ENCODE measurements at places on chromosomes 1 and 21.

DNA sequence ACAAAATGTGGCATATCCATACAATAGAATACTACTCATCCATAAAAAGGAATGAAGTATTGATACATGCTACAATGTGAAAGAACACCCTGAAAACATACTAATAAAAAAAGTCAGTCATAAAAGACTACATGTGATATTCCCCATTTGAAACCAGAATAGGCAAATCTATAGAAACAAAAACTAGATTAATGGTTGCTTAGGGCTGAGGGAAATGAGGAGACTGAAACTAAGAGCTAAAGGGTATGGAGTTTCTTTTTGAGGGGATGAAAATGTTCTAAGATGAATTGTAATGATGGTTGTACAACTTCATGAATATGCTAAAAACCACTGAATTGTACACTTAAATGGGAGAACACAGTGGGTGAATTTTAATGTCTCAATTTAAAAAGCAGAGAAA, 50.9 kb downstream of the ACBD6 start:
- no peak for DNase-seq

GRCh38 chr1:150931773-150932172, 5.6 kb downstream of the SETDB1 start:
- DNase-seq, result no peak

- no peak for DNase-seq
Measured at GRCh38 chr1:54569339-54569738, 21.3 kb downstream of the ACOT11 start.

GRCh38 chr1:22915816-22916470, 56.7 kb downstream of the LACTBL1 start:
- no peak for DNase-seq

DNA sequence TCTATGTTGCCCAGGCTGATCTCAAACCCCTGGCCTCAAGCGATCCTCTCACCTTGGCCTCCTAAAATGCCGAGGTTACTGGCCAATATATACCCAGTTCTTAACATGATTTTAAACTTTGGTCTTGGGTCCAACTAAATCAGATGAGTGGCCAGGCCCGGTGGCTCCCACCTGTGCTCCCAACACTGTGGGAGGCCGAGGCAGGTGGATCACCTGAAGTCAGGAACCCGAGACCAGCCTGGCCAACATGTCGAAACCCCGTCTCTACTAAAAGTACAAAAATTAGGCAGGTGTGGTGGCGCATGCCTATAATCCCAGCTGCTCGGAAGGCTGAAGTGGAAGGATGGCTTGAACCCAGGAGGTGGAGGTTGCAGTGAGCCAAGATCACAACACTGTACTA, 29.6 kb downstream of the TOMM20 start:
- no peak for DNase-seq

DNA sequence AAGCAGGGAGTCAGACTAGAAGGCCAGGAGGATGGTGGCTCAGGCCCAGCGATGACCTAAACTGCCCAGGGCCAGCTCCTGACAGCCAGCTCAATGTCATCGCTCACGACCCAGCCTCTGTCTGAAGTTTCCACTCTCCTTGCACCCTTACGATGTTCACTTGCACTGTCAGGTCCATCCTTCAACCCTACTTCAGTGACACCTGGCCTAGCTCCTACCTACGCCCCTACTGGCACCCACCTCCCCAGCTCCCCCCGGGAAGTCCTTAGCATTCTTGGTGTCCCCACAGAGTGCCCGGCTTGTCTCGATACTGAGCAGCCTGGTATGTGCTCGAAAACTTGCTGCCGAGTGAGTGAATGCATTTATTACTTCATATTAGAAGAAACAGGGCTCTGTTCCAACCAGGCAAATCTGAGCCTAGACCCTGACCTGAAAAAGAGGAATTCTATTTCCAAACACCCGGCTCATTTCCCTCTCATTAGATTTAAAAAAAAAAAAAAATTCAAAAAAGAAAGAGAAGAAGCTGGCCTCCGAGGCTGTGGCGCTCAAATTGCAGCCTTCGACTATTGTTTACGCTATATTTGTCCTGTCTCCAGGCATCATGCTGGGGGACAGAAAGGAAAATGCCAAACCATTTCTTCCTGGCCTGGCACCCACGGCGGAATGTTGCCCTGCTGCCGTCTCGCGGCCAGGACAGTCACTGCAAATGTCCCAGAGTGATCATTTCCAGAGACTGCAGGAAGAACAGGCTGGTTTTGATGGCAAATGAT, 29.8 kb upstream of the LRRC38 start:
- no peak for DNase-seq

DNA sequence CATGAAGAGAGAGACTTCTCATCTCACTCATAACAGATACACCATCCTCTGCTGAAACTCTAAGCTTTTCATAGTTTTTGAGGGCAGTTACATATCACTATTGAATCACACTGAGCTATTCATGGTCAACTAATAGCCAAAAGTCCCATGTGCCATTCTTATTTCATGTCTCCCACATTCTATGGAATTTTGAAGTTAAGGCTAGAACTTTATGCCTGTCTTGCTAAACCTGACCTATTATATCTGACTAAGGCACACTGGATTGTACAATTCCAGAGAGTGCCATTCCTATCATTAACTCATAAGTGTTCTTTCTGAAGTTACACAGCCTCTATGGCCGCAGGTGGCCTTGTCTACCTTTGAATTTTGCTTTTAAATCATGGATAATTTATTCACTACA, 254.3 kb downstream of the PTPRC start:
- DNase-seq, result no peak

DNA sequence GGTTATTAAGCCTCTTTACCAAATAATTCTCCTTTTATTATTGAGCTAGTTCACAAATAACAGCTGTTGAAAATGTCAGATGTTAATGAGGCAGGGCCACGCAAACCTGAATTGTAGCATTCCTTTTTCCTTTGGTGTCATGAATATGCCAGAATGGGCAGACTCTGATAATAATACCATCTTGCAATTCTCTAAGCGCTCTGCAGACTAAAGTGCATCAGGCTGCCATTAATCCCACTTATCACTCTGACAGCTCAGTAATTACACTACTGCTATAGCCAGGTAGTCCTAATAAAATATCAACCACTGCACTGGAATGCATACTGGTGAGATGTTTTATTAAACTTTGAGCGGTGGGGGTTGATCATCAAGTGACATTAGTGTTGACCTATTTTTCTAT, 177.7 kb downstream of the DPYD start:
- DNase-seq, result no peak

- DNase-seq, result peak; percentile 81
Measured at GRCh38 chr1:159880430-159880829, 18.0 kb upstream of the VSIG8 start.

DNA sequence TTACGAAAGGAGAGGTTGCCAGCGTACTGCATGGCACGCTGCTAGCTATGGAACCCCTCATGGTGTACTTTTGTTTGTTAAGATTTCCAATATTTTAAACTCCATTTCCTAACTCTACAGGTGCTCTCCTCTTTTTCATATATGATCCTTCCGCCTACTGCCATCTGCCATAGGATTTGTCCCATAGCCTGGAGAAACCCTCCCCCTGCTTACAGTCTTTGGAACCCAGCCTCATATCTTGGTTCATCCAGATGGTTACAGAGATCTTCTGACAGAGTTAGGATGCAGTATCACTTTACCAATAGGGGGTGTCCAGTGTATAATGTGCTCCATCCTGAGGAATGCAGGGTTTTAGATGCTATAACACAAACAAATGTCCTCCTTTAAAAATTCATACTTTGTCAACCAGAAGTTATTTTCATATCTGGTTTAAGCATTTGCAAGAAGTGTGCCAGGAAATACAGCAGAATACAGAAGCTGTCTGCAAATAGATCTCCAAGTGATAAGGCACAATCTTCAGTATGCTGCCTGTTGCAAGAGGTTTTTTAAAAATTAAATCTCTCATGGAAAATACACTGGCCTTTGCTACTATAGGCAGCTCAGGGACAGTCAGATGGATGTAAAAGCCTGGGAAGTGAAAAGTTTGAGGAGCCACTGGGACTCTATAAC, 377.8 kb downstream of the KCNH1 start:
- no peak for DNase-seq

DNA sequence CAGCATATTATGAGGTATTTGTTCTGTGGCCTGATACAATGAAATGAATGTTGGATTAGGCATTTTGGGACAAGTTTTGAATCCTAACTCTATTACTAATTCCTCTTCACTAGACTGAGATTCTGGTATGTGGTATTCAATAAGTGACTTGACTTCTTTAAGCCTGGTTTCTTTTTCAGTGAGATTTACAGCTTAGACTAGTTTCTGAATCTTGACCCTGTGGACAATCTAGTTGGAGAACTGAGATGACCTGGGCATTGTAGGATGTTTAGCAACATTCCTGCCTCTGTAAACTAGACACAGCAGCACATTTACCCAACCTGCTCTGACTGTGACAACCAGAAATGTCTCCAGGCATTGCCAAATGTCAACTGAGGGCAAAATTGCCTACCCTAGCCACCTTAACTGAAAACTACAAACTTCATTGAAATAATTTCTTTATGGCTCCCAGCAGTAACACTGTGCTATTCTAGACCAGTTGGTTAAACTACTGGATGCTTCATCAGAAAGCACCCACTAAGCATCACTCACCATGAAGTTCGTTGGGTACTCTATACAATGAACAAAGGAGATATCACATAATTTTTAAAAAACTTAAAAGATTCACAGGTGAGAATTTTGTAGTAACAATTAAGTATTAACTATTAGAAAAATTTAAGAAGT, 16.8 kb downstream of the PTPRC start:
- no peak for DNase-seq

GRCh38 chr1:53129891-53130597, 12.4 kb downstream of the SLC1A7 start:
- no peak for DNase-seq

GRCh38 chr21:42376338-42376982, 10.1 kb upstream of the TFF1 start:
- DNase-seq, result peak; percentile 37

DNA sequence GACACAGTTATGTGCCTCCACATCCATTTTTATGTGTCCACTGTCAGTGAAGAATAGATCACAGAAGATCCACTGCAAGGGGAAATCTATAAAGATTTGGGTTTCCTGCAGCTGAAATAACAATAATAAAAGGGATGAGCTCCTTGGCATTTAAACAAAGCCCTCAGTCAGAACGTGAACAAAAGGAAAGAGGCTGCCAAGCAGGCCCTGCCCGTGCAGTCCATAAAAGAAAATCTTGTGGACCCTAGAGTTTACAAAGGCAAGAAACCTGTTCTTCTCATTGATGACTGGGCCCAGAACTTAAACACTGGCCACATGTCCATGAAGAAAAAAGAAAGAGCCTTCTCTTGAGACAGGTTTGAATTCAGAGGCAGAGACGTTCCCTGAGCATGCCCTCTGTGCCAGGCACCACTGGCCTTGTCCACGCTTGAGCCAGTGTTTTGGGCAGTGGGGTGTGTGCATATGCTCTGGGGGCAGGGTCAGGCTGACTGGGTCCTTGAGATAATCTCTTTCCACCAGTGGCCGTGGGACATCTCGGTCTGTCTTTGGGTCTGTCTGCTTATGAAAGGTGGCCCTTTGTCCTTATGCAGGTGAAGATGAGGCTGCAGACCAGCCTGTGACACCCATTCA, 142.7 kb downstream of the HIVEP3 start:
- DNase-seq, result no peak

DNA sequence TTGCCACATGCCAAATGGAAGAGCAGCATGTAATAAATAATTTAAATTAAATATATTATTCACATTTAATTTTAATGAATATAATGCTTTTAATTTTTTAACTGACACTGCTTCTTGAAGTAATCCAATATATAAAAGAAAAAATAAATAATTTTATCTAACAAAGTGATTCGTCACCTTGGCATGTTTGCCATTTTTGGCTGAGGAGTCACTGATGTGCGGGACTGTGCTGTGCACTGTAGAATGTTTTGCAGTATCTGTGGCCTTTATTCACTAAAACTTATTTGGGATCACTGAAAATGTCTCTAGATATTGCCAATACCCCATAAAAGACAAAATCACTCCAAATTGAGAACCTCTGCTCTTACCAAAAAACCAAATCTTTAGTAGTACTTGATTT, 807.8 kb downstream of the BRINP3 start:
- DNase-seq, result no peak

GRCh38 chr1:151541752-151542151, 1.6 kb downstream of the TUFT1 start:
- no peak for DNase-seq

- DNase-seq, result no peak
Measured at GRCh38 chr1:224745924-224746323, 129.8 kb downstream of the CNIH3 start.

- DNase-seq, result no peak
Measured at GRCh38 chr1:221632072-221632471, 109.8 kb downstream of the DUSP10 start.

- no peak for DNase-seq
Measured at GRCh38 chr21:33940881-33941245, 25.3 kb upstream of the ATP5PO start.

GRCh38 chr1:97164276-97164639, 442.7 kb downstream of the PTBP2 start:
- DNase-seq, result peak; percentile 12

DNA sequence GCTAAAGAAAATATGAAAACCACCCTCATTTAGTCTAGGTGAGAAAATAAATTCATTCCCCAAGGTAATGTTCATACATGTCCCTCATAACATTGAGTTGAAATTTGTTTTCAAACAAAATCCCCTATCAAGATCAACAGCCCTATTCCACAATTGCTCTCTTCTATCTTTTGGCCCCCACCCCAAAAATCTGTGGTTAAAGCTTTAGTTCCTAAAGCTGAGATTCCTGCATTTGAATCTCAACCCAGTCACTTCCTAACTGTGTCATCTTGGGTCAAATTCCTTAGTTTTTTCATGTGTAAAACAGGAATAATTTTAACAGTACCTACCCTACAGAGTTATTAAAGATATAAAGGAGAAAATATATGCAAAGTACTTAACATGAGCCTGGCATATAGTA, 22.0 kb downstream of the KIAA0319L start:
- DNase-seq, result no peak

GRCh38 chr21:36437745-36438128, 42.2 kb downstream of the CLDN14 start:
- DNase-seq, result no peak

- no peak for DNase-seq
Measured at GRCh38 chr1:245776694-245777332, 622.0 kb downstream of the KIF26B start.

GRCh38 chr1:65309304-65310077, at the start of gene DNAJC6:
Gene DNAJC6 (plus strand): TSS chr1:65309543. CDS start chr1:65309746, 203 bp downstream.
- no peak for DNase-seq

DNA sequence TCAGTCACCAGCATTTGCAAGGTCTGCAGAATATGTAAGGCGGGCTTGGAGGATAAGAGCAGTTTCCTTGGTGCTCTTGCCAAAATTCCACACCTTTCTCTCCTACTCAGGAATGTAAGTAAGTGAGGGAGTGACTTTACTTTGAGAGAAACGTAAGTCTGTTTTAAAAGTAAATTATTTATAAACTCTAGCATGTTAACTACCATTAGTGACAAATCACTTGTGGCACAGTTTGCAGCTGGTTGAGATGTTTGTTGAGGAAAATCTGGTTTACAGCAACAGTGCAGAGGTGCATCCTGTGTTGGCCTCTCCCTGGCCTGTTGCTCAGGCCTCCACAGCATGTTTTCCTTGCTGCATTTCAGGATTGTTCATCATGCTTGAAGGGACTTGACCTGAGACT, 8.5 kb downstream of the CGN start:
- DNase-seq, result no peak

Data from RPMI8226 (cell line).